Pons (tissue), 1 donor: ENCODE measurements at places on chromosomes 5 and 9.

GRCh38 chr5:61931236-61931635, 374.8 kb upstream of the KIF2A start:
- no peak for DNase-seq

GRCh38 chr9:91162311-91162710, 199.4 kb downstream of the AUH start:
- DNase-seq, result no peak

DNA sequence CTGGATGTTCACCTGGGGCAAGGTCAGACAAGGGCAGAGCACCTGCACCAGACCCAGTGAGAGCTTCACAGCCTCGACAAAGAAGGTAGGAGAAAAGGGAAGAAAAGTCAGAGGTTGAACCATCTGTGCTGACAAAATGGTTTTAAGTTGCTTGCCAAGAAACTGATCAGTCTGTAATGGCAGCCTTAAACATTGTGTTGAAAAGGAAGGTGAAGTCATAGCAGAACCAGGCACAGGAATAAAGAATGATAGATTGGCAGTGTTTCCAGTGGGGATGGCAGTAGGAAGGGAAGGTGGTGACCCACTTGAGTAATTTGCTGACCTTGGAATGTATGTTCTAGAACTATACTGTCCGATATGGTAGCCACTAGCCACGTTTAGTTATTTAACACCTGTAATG, 34.2 kb downstream of the HTR4 start:
- no peak for DNase-seq

GRCh38 chr9:80881940-80882339, 807.4 kb downstream of the TLE1 start:
- no peak for DNase-seq

GRCh38 chr9:37575921-37576721, at the start of gene FBXO10:
FBXO10 (minus strand) TSS chr9:37576380; CDS start chr9:37541768, 34,612 bp downstream.
- peak; percentile 42 for DNase-seq
